ENCODE measurements at places on chromosomes 11 and 22.

GRCh38 chr11:125175896-125176575 lies 11.5 kb downstream of the PKNOX2 start:
- no peak for DNase-seq

DNA sequence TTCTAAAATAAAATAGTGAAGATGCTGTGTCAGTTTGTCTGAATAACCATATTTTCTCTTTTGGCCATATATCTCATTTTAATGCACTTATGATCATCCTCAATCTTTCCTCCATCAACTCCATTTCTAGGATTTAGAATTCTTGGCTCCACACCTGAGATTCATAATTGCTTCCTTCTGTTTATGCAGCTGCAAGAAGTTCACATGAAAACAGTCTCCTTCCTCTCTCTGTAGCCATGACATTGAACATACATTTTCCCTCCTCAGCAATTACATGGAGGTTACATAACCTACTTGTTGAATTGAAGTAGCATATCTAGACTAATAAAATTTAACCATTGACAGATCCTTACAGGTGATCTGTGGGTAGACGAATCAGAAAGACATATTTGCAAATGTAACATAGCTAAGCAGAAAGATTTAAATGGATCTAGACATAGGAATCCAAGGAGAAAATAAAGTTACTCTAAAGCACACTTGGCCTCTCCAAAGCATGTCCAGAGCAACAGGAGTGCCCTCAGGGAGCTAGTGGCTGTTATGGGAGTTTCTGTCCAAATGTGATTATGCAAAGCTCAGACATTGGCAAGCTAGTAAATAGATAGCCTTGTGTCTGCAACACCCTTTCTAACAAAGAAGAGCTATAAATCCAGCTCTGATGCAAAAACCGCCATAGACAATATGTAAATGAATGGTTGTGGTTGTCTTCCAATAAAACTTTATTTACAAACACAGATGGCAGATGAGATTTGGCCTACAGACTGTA lies 119.9 kb upstream of the MPPED2 start:
- DNase-seq, result no peak

- no peak for DNase-seq
Measured at GRCh38 chr22:45603619-45604018, 68.0 kb upstream of the ATXN10 start.

GRCh38 chr22:42873356-42873755 lies 16.3 kb upstream of the ARFGAP3 start:
- no peak for DNase-seq

- DNase-seq, result no peak
Measured at GRCh38 chr11:1053121-1053901, 16.8 kb upstream of the MUC6 start.

DNA sequence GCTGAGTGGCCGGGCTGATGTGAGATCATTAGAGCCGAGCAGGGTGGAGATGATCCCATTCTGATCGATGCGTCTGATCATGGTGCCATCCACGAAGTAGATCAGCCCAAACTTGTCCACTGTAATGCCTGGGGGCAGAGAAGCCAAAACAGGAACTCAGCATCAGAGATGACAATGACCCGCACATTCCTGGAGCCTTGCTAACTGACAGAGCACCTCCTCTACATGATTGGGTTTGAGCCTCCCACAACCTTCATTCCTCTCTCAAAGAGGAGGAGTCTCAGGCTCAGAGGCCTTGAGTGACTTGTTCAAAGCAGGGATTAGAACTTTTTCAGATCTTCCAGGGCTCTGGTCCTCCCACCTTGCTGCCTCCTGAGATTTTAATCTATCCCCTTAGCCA lies 133.7 kb upstream of the NARS2 start:
- DNase-seq, result no peak

DNA sequence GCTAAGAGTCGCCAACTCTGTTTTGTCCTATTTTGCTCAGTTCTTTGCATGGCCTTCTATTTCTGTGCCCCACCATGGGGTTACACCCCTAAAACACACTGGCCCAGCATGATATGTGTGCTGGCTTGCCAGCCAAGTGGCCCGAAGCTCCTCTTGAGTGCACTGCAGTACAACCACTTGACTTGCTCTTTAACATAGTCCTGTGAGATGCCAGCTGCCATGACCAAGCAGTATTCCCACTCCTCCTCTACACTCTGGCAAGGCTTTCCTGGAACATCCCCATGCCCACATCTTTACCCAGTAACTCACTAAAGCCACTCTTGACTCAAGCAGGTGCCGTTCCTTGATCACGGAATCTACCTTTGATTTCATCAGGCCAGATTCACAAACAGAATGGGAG lies 102.9 kb upstream of the GAL start:
- DNase-seq, result no peak

GRCh38 chr11:130070846-130071200 lies 1.1 kb downstream of the APLP2 start:
- DNase-seq, result no peak

- DNase-seq, result no peak
Measured at GRCh38 chr11:118927554-118928100, 1.9 kb upstream of the BCL9L start.

- DNase-seq, result no peak
Measured at GRCh38 chr11:71186806-71187205, 65.6 kb downstream of the SHANK2 start.

GRCh38 chr11:20564846-20565635 lies 34.4 kb upstream of the SLC6A5 start:
- no peak for DNase-seq

DNA sequence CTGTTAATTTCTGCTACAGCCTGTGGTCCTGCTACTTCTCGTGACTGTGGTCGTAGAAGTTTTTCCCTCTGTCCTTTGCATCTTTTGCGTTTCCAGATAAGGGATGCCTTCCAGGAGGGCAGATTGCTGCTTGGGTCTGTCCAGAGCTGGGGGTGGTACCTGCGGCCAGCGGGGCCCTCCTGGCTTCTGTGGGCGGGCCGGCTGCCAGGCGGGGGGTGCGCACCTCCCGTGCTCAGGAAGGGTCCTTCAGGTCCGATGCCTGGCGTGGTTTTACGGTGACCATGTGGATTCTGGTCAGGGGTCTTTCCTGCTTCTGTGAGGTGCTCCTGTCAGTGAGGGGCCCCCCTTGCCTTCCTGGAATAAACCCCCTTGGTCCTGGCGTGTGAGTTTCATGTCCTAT lies 84.8 kb downstream of the KCNQ1 start:
- no peak for DNase-seq

DNA sequence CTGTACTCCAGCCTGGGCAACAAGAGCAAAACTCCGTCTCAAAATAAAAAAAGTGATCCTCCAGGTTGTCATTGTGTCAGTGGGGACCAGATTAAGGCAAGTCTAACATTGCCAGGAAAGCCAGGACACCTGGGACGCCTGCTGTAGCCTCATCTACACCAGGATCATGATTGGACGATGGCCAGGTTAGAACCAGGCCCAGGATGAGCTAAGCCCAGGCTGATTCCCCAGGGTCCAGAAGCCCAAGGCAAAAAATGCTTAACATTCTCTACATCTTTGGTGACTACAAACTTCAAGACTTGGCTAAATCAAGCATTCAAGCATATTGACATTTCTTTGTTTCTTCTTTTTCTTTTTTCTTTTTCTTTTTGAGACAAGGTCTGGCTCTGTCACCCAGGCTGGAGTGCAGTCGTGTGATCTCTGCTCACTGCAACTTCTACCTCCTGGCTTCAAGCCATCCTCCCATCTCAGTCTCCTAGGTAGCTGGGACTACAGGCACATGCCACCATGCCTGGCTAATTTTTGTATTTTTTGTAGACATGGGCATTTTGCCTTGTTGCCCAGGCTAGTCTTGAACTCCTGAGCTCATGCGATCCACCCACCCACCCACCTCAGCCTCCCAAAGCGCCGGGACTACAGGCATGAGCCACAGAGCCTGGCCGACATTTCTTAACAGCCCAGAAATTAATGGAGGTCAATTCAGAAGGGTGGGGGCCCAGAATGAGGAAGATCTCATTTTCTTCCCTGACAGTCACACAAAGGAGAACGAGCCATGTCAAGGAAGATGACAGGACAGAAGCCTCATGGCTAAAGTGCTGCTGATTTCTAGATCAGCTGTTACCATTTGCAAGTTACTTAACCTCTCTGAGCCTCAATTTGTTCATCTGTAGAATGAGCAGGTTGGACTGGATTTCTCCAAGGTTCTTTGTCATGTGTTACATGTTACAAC lies 12.5 kb upstream of the PTPRJ start:
- DNase-seq, result no peak

- no peak for DNase-seq
Measured at GRCh38 chr11:33692541-33692940, 8.1 kb downstream of the C11orf91 start.

DNA sequence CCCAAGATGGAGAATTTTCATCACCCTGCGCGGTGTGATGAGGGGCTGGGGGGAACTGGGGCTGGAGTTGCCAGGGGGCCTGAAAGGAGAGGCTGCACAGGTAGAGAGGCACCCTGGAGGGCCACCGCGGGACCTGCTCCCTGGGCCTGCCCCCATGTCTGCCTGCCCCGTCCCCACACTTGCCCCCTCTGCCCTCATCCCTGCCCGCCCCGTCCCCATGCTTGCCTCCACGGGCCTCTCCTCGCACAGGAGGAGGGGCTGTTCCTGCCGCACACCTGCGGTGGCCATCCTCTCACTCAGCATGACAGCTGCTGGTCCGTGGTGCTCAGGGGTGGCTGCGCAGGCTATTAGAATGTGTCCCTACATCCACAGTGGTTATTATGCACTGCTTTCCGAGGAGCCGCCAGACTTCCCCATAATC lies 43.5 kb downstream of the LINC01488 start:
- DNase-seq, result no peak

- no peak for DNase-seq
Measured at GRCh38 chr22:23193196-23193827, 13.0 kb downstream of the BCR start.

- DNase-seq, result no peak
Measured at GRCh38 chr11:31656051-31656450, 146.5 kb downstream of the ELP4 start.

DNA sequence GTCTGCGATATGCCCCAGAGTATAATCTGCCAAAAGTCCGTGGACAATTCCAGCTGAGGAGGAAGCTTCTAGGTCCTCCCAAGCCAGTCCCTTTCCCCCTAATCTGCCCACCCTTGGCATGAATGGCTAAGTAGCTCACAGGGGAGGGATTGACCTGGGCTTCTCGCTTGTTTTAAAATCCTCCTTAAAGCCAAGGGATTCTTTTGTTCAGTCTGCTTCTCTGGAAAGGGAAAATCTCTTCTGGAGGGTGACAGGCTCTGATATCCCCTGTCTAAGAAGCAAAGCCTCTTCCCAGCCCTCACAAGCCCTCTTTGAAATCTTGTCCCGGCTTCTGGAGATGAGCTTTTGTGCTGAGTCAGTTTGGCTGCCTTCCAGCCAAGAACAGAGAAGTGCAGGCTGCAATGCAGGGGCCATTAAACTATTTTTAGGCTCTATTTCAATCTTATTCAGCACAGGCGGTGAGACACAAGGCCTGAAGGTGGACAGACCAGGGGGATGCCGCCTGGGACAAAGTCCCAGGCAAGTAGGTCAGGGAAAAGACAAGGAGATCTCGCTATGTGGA lies 23.9 kb downstream of the NEFH start:
- DNase-seq, result no peak

GRCh38 chr11:119784421-119784820 lies 55.4 kb upstream of the NECTIN1 start:
- DNase-seq, result no peak

GRCh38 chr11:7688238-7688826 lies 15.0 kb upstream of the CYB5R2 start:
- DNase-seq, result no peak

DNA sequence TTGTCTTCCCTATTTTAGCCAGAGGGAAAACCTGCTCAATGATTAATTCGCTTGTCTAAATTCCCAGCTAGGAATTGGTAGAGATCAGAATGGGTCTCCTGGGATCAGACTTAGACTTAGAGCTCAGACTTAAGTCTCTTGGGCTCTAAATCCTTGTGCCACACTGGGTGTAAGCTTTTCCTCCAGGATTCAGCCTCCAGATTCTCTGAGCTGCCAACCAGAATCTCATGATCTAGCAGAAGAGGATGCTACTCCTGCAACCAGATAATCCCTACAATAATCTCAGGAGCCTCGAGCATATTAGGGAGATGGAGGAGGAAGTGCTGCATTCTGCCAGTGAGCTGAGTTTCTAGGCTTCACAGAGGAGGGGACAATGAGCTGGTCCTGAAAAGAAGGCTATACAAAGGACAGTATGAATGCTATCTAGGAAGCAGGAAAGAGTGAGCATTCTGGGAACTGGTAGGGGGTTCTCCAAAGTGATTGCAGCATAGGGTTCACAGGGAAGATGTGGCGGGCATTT lies 211.6 kb upstream of the SESN3 start:
- no peak for DNase-seq

DNA sequence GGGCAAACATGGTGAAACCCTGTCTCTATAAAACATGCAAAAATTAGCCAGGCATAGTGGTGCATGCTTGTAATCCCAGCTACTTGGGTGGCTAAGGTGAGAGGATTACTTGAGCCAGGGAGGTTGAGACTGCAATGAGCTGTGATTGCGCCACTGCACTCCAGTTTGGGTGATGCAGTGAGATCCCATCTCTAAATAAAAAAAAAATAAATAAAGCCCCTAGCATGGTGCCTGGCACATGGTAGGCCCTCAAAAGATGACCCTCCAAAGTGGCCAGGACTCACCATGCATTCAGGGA lies 74.6 kb downstream of the PTPRJ start:
- no peak for DNase-seq

DNA sequence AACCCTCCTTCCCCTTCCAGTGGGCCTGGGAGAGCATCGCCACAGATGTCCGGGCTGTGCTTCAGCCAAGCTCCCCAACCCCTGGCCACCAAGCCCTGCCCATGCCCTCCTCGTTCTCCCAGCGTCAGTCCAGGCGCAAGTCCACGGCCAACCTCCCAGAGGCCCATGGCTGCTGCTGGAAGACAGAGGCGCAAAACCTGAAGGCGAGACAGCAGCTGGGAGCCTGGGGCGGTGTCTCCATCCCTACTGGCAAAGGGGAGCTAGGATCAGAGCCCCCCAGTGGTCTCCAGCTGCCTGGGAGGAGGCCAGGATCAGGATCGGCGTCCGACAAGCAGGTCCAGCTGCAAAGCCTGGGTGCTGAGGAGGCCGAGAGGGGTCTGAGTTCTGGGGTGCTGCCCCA lies 1.9 kb downstream of the TSGA10IP start:
- DNase-seq, result no peak

- DNase-seq, result no peak
Measured at GRCh38 chr11:57375490-57375889, 5.5 kb downstream of the PRG3 start.

GRCh38 chr11:128428935-128429334 lies 158.4 kb downstream of the ETS1 start:
- DNase-seq, result no peak

- no peak for DNase-seq
Measured at GRCh38 chr11:16784097-16784496, 45.6 kb downstream of the C11orf58 start.

GRCh38 chr22:37021710-37022482 lies 2.4 kb downstream of the MPST start:
- DNase-seq, result no peak

GRCh38 chr11:130449996-130450769 lies 1.7 kb downstream of the ADAMTS15 start:
- DNase-seq, result no peak
